ENCODE measurements at places on chromosomes 7 and 10.

- no peak for DNase-seq
Observed at GRCh38 chr7:89593125-89593524, 561.1 kb upstream of the STEAP1 start.

GRCh38 chr10:35386594-35387174 is 50.4 kb downstream of the CCNY start:
- no peak for DNase-seq

DNA sequence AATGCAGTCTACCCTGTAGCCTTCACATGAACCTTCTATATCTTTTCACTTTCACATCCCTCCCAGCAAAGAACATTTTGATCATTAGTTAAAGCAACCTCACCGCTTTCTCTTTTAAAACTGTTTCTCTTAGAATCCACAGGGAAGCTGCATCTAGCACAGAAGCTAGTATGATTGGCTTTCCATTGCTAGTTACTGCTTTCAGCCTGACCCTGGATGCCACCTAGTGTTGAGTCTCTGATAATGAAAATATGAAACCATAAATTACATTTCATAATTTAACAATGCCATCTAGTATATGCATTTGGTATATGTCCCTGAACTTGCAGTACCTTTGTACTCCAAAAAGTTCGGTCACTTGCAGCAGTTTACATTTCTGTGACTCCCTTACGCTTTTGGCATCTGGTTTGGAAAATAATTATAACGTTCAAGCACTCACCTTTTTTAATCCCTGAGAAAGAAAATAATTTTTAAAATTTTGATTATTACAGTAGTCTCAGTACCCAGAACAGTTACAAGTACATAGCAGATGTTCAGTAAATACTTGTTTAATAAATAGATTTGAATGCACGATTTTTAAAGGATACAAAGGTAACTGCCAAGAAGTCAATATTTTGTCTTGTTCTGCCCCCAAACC is 22.7 kb downstream of the CISD1 start:
- no peak for DNase-seq

DNA sequence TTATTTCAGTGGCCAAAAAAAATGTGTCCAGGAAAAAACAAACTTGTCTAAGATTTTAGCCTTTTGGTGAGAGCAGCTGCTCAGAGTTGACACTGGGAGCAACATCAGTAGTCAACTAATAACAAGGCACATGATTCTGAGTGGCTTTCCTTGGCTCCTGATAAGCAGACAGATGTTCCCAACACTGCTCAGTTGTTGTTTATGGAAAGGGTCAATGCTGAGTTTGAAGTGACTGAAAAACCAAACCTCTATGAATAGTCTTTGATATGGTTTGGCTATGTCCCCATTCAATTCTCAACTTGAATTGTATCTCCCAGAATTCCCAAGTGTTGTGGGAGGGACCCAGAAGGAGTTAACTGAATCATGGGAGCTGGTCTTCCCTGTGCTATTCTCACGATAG is 12.3 kb downstream of the DYDC1 start:
- DNase-seq, result no peak

DNA sequence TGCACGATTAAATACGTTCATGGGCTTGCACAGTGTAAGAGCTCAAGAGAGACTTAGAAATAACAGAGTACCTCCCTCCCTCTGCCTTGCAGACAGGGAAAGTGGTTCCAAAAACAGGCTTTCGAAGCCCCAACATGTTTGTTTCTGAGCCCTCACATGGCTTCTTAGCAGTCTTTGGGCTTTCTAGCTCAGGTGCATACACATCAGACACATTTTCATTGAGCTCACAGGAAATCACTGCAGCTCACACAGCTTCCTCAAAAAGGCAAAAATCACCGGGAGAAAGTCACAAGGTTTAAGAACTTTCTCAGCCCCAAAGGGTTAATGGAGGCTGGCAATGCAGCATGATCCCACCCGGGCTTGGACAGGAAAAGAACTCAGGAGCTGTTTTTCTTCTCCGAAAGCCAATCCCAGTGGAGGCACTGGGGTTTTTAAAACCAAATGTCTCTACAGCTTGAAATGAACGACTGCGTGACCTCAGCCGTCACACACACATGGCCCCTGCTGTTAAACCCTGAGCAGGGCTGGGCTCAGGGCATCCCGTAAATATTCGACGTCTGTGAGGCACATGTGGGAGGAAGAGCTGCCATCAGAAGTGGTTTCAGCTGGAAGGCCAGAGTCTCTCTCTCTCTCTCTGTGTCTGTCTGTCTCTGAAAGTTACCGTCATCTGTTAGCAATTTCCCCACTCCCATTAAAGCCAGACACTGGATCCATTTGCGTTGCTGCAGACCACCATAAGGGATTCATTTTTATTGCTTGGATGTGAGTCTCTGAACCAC is 69.7 kb downstream of the CALML3 start:
- no peak for DNase-seq

DNA sequence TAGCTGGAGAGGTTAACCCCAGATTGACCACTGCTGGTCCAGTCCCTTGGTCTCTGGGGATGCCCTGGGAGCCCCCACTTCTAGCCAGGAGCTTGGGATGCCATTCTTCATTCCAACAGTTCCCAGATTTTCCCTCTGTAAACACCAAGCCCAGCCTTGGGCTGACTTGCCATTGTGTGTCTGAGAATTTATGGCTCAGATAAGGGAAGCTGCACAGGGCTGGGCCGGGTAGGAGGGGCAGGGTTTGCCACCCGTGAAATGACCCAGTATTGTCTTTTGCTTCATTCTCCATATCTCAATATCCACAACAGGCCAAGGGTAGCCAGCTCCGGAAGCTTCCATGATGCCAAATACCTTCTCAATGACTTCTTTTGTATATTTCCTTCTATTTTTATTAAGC is 32.1 kb downstream of the AFAP1L2 start:
- DNase-seq, result no peak

- DNase-seq, result peak; percentile 11
Observed at GRCh38 chr10:116007256-116007891, 265.6 kb downstream of the GFRA1 start.

DNA sequence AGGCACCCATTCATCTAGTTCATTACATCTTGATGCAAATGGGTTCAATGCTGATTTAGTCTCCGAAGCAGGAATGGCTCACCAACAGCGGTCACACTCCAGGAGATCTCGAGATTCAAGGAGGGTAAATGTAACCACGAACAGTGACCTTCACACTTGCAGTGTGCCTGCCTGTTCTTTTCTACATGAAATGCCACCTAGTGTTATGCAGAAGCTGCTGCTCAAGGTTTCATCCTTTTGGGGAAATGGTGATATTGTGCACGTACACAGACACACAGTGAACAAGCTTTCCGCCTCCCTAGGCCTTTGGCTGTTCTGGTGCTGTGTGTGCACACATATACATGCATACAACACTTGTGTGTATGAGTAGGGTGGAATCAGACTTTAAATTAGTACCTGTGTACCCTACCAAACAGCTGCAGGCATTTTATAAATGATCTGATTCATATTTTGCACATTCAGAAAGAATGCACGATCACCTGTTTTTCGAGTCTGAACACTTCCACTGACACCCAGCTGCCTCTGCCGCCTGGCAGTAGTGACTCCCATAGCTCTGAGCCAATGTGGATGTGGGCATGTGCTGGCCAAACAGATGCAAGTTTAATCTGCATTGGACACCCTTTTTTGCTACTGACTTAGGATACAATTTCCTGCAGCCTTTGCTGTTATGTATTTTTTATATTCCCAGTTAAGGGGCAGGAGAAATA is 100.5 kb downstream of the TACC2 start:
- DNase-seq, result no peak

DNA sequence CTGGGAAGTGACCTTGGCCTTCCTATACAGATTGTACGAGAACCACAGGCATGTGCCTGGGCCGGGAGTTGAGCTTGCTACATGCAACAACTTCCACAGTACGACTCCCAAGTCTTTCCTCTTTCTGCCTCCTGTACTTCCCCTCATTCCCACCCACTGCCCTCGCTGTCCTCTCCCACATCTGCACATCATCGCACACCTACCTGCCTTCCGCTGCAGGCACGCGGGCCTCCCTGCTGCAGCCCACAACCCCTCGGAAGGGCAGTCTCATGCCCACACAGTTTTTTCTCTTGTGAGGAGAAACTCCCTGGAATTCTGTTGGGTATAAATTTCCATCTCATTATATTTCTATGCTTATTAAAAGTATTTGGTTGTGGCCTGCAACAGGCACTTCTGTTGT is 117.2 kb downstream of the ACTR3B start:
- no peak for DNase-seq

DNA sequence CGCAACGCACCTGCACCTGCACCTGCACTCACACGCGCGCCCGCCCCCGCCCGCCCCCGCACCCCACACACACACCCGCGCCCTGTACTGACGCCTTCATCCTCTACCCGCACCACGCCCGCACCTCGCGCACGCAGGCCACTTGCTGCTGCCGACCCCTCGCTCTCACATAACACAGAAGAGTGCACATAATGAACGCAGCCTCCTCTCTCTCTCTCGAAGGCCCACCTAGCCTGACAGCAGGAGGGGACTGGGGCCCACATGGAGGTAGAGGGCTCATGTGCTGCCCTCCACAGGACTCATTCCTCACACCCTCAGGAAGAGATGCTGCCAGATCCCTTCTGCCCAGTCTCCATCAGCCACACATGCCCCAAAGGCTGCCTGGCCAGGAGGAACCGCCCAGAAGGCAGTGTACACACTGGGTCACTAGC is 432 bp upstream of the CAMK2B start:
- no peak for DNase-seq

DNA sequence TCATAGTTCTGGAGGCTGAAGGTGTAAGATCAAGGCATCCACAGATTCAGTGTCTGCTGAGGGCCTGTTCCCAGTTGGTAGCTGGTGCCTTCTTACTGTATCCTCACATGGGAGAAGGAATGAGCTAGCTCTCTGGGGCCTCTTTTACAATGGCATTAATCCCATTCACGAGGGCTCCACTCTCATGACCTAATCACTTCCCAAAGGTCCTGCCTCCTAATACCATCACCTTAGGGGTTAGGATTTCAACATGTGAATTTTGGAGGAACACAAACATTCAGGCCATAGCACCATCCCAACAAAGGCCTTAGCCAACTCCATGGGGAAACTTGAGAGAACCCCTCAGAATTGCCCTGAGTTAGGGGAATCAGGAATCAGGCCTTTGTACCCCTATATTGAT is 66.1 kb upstream of the CREB5 start:
- no peak for DNase-seq

GRCh38 chr7:36127075-36127740 is 25.8 kb upstream of the EEPD1 start:
- DNase-seq, result no peak

DNA sequence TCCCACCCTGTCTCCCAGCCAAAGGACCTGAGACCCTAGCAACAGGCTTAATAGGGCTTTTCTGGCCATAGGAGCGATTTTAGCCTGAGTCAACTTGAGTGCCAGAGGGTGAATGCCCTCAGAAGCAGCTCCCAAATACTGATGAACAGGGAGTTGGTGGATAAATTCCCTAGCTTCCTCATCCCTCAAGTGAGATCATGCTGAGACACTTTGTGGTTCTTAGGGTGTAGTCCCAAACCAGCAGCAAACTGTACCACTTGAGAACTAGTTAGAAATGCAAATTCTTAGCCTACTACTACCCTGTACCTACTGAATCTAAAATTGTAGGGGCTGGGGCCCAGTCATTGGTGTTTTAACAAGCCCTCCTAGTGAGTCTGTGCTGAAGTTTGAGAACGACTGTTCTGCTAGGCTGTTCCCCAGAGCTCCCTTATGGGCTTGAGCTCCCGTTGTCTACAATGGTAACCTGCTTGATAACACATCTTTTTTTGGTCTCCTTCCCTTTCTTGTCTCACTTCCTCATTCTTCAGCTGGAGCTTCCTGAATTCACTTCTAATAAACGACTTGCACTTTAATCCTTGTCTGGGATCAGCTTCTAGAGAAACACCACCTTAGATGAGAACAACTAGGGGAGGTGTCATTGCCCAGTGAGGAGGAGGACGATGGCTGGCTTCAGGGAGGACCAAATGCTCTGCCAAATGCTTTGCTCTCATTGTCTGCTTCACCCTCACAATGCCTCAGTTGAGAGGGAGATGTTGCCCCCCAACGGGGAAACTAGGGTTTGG is 18.2 kb upstream of the CDH23 start:
- no peak for DNase-seq

GRCh38 chr10:15625261-15625660 is 94.5 kb downstream of the ITGA8 start:
- DNase-seq, result no peak

DNA sequence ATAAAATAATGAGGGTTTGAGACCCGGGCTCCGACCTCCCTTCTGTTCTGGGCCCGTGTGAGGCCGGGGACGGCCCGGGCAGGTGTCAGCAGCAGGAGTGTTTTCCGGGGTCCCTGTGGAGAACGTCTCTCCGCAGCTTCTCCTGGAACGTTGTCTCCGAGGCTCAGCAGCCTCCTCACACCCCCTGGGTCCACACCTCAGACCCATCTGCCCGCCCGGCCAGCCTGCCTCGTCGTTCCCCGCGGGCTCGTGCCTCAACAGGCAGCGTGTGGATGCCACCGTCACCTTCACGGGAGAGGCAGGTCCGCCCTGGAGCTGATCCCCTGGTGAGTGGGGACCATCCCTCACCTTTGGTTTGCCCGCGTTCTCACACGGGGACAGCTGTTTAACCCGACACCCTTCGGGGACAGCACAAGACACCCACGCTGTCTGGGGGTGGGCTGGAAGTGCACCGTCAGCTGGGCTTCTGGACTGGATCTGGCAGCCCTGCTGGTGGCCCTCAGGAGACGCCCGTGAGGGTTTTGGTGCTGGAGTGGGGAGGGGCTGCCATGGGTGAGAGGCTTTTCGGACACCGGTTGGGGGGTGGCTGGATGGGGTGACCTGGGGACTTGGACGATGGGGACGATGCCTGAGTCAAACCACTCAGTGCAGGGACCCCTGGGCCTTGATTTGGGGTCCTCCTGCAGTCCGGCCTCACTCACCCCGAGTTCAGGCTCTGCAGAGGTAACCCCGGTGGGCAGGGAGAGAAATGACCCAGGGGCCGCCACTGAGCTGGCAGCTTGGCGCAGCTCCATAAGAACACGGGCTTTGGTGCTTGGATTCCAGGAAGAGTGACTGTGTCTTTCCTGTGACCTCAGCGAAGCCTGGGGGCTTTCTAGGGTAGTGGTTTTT is 131.7 kb downstream of the DNAJB6 start:
- DNase-seq, result no peak

- DNase-seq, result no peak
Observed at GRCh38 chr10:15035385-15036301, 8.1 kb upstream of the OLAH start.

GRCh38 chr7:95669513-95669912 is 73.2 kb upstream of the PDK4 start:
- no peak for DNase-seq

GRCh38 chr10:15821046-15821683 is 39.1 kb downstream of the MINDY3 start:
- DNase-seq, result no peak

- DNase-seq, result no peak
Observed at GRCh38 chr7:33870120-33870519, 35.2 kb upstream of the BMPER start.
